ENCODE measurements at places on chromosomes 1 and 21.
A peak's percentile ranks its signal among the peaks of the same experiment; 100 is the strongest.

- no peak for DNase-seq
Measured at GRCh38 chr1:232012773-232013386, 386.3 kb downstream of the DISC1 start.

- no peak for DNase-seq
Measured at GRCh38 chr21:29184037-29184436, 53.6 kb downstream of the MAP3K7CL start.

- DNase-seq = no peak
Measured at GRCh38 chr1:6574025-6574620, 5.7 kb upstream of the ZBTB48 start.

DNA sequence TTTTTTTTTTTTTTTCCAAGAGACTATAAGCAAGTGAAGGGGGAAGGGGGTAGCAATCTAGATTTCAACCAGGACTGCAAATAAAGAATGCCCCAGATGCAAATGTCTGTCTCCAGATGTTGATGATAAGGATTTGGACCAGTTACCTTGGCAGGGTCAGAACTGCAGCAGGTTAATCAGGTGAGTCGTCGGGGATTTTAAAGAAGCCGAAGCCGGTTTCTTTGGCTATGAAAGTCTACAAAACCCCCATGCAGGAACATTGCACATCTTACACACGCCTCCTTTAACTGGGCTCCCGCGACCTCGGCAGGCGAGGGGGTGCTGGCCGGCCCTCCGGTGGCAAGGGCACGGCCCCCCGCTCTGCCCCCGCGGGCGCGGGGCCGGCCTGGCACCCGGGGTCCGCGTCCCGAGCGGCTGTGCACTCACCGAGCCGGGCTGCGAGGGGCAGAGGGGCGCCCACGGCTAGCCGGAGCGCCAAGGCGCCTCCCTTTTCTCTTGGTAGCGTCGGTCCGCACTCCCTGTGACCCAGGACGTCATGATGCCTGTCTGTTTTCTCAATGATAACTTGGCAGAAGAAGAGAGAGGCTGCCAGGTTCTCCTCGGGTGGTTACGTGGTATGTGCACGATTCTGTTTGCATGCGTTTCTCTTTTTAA lies 366.3 kb upstream of the ESRRG start:
- no peak for DNase-seq

GRCh38 chr1:19363536-19364152 lies 51.5 kb downstream of the SLC66A1 start:
- DNase-seq = no peak

DNA sequence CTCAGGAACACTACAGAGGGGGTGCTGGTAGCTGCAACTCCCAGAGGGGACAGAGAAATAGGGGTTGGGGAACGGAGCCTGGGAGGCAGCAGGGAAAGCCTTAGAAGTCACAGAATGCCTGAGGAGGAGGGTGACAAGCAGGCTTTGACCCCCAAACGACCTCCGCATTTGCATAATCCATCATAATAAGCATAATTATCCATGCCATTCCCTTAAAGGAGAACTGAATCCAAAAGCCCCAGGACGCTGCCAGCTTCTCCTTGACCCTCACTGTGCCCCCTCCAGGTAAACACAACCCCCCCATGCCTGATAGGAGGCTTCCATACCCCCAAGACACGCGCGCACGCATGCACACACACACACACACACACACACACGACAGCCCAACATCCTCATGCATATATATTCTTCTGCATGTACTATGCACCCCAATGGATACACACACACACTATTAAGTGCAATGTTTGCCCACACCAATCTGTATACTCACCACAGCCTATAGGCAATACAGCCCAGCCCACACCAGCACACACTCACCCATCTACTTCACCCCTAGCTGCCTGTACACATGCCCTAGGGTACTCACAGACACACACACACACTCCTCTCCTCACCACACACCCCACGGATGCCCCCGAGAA lies 27.8 kb downstream of the SDC3 start:
- DNase-seq = no peak

DNA sequence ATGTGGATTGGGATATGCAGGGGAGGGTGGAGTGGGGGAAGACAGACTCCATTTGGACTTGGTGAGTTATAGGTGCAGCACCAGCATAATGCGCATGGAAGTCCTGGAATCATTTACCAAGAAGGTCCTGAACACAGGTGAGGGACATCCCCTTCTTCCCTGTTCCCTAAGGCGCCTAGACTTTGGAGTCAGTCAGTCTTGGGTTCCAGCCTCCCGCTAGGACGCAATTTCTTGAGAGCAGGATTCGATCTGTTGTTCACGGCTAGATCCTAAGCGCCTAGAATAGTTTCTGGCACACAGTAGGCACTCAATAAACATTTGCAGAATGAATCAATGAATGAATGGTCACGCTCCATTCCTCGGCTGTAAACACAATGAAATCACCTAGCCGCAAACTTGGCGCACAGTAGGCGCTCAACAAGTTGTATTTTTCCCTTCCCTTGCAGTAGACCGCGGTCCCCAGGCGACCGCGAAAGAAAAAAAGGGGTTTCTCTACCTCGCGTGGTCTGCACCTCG lies 1.0 kb upstream of the AK4 start:
- DNase-seq = no peak

- no peak for DNase-seq
Measured at GRCh38 chr1:7561331-7561921, 209.7 kb upstream of the VAMP3 start.

DNA sequence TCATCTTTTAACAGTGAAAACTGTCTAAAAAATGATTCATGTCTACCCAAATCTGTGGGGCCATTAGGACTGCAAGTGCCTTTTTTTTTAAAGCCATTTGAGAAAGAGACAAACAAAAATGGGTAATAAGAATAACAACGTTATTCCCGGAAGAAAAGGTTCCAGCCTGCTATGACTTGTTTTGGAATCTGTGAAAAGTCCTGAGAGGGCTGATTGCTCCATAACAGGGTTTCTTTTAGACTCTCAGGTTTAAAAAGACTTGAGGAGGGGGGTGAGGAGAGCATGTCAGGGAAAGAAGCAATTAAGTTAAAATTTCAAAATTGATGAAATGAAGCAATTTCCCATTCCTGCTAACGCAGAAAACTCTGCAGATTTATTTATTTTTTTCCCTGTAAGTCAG lies 56.4 kb downstream of the CACHD1 start:
- DNase-seq = no peak

- no peak for DNase-seq
Measured at GRCh38 chr1:237671262-237671661, 219.5 kb downstream of the ZP4 start.

DNA sequence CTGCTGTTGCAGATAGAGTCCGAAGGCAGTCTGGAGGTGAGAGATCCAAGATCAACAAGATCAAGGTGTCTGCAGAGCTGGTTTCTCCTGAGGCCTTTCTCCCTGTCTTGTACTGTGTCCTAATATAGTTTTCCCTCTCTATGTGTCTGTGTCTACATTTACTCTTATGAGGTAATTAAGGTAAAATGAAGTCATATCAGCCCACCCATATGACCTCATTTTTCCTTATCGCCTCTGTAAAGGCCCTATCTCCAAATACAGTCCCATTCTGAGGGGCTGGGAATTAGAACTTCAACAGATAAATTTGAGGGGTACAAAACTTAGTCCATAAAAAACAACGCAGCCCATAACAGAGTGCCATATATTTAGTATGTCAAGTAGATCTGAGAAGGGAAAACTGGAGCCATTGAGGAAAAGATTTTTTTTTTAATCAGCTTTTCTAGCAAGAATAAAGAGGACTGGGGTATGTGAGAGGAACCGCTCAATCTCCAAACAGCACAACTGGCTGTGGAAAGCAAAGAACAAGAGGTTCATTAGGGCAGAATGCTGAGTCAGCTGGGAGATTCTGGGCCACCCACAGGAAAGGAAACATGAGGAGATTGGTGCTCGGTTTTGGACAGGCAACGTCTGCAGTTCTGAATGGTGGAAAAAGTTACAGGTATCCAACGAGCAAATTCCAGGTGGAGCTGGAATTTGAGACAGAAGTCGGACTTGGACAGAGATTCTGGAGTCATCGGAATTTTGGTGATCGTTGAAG lies 65.7 kb downstream of the MAP3K21 start:
- DNase-seq = no peak

- no peak for DNase-seq
Measured at GRCh38 chr1:39283858-39284257, 79.4 kb downstream of the MACF1 start.

- DNase-seq = peak; percentile 11
Measured at GRCh38 chr1:203796236-203796605, 798 bp downstream of the ZBED6 start.

DNA sequence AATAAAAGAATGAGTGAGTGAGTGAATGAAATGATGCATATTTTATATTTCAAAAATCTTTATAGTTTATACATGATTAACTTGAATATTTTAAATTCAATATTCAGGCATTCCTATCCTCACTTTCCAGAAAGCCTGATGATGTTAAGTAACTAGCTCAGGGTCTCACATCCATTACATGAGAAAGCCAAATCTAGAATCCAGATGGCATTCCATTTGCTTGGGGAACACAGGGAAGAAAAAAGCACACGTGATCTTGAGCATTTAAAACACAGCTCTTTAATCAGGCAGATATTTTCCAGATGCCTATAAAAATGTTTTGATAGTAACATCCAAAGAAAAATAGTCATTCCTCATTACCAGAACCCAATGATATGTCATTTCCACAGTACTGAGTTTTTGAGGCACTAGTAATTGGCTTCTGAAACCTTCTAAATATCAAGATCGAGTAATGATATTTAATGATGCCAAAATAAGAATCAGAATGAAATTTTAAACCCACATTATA lies 291.9 kb downstream of the DSCAM start:
- no peak for DNase-seq

- no peak for DNase-seq
Measured at GRCh38 chr1:26784023-26784871, 3.5 kb upstream of the PIGV start.

GRCh38 chr1:207988326-207989165 lies 77.6 kb upstream of the CD34 start:
- DNase-seq = no peak

GRCh38 chr1:208924928-208925327 lies 658.6 kb upstream of the CAMK1G start:
- no peak for DNase-seq

- no peak for DNase-seq
Measured at GRCh38 chr1:101311146-101311920, 74.5 kb downstream of the S1PR1 start.

- DNase-seq = no peak
Measured at GRCh38 chr1:77065693-77066342, 153.4 kb downstream of the PIGK start.

- DNase-seq = no peak
Measured at GRCh38 chr1:213689260-213689659, 298.5 kb upstream of the PROX1 start.

DNA sequence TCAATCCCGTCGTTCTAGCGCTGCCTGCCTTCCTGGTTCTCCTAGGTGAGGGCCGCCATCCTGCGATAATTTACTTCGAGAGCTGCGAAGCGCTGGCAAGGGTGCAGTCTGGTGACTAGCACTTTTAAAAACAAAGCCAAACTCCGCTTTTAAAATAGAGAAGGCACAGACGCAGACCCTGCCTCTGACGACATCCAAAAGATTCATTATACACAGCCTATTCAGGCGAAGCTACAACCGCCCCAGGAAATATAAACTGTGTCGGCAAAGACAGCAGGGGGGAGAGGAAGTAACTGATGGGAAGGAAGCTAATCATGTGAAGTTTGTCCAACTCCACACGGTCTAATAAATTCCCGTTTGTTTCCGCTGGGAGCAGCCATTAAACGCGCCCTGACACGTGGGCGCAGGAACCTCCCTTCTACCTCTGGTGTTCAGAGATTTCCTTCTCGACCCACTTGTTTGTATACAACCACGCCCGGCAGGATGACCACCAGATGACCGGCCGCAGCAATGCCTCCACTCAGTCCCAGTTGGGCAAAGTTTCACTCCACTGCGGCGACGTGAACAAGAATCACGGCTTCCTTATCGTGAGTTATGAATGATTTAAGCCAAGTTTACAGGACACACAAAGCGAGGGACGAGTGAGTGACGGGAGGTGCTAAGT lies 1.3 kb downstream of the GNG12 start:
- no peak for DNase-seq

- no peak for DNase-seq
Measured at GRCh38 chr21:16264319-16264718, 534.5 kb downstream of the USP25 start.

- no peak for DNase-seq
Measured at GRCh38 chr1:56958526-56958925, 7.3 kb downstream of the C8B start.

- no peak for DNase-seq
Measured at GRCh38 chr1:208100906-208101305, 143.3 kb downstream of the PLXNA2 start.

- DNase-seq = no peak
Measured at GRCh38 chr21:37166733-37167132, 93.7 kb downstream of the TTC3 start.

DNA sequence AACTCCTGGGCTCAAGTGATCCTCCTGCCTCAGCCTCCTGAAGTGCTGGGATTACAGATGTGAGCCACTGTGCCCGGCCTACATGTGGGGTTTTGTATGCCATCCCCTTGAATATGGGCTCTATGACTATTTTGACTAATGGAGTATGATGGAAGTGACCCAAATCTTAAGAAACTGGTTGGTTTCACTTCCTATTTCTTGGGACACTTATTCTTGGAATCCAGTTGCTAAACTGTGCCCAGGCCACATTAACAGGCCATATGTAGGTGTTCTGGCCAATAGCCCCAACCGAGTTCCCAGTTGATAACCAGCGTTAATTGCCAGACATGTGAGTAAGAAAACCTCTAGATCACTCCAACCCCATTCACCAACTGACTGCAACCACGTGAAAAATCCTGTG lies 36.3 kb upstream of the CLIC4 start:
- no peak for DNase-seq

- no peak for DNase-seq
Measured at GRCh38 chr1:211750599-211750998, 75.2 kb upstream of the NEK2 start.

GRCh38 chr1:3610527-3611169 lies 660 bp downstream of the MEGF6 start:
- no peak for DNase-seq

GRCh38 chr1:147238053-147238902 lies 4.2 kb upstream of the CHD1L start:
- DNase-seq = no peak

DNA sequence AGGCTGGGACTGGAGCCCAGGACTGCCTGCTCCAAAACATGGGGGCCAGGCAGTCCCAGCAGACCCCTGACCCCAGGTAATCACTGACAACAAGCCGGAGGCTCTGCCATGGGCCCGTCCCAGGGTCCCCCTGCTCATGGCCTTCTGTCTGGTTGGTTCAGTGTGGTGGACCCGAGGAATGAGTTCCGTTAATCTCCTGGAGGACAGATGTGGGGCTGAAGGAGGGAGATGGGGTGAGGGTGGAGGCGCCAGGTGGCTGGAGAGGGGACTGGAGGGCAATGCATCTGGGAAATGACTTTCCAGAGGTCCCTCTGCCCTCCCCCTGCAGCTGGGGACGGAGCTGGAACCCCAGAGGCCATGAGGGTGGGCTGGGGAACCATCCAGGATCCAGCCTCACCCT lies 103.2 kb downstream of the EBNA1BP2 start:
- no peak for DNase-seq

GRCh38 chr1:231986631-231987336 lies 360.2 kb downstream of the DISC1 start:
- no peak for DNase-seq

All from stimulated activated effector memory CD8-positive, alpha-beta T cell treated with anti-CD3 and anti-CD28 coated beads, Interleukin-12 subunit alpha, Interleukin-12 subunit beta, amount 100 ng/mL, for 72 hours (primary cell).